Stimulated activated naive CD8-positive, alpha-beta T cell treated with anti-CD3 and anti-CD28 coated beads, Interleukin-15, amount 100 ng/mL, for 72 hours (primary cell): ENCODE measurements at places on chromosomes 3 and 15.

- DNase-seq, result no peak
Observed at GRCh38 chr3:43017004-43017403, 37.9 kb downstream of the GASK1A start.

DNA sequence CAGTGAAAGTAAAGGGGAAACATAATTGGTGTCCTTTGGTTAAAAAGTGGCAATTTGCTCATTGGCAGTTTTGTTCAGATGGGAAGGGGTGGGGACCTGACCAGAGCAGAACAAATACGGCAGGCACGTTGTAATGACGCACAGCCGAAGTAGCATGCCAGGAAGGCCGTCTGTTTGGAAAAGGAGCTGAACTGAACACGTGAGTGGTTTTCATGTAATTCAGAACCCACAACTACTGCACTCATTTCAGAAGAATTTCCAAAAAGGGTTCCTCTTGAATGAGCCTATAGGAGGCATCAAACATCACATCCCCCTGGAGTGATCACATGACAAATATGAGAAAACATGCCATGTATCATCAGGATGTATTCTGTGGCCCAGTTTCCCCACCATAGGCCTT is 42.9 kb upstream of the LMCD1 start:
- DNase-seq, result no peak

- DNase-seq, result no peak
Observed at GRCh38 chr15:81785679-81786078, 260.1 kb downstream of the MEX3B start.

DNA sequence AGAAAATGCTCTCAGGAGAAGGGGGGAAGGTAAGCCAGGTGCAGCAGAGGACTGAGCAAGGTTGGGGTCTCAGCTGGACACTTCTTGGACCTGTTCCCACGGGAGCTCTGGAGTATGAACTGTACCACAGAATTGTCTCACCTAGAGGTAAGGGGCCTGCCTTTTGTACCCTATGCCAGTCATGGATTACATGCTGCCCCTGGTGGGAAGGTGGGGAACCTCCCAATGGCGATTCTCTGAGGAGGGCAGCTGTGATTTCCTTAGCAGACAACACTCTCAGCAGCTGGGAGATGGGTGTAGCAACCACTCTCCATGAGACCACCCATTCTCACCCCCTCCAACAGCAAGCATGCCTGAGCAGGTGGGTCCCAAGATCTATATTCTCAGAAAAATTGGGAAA is 329.4 kb upstream of the CTNNB1 start:
- DNase-seq, result no peak
